ENCODE measurements at places on chromosomes 2 and 18. TPM values are rescaled to one million over a fixed set of nuclear protein-coding genes. Genes with fewer than 3 reads are reported as not detected.

Gene C1QL2
- not detected for total RNA-seq

Gene AKAIN1
- total RNA-seq = not detected

GRCh38 chr18:45505497-45506206 is 109.6 kb upstream of the SLC14A2 start:
- DNase-seq = no peak
- no peaks in the 10 kb centered on the region for H3K27me3 ChIP-seq
- H3K4me3 ChIP-seq = no peak overlapping the region
- peak overlapping the region; percentile 51 for H3K27ac ChIP-seq
- H3K36me3 ChIP-seq = no peaks in the 10 kb centered on the region

DNA sequence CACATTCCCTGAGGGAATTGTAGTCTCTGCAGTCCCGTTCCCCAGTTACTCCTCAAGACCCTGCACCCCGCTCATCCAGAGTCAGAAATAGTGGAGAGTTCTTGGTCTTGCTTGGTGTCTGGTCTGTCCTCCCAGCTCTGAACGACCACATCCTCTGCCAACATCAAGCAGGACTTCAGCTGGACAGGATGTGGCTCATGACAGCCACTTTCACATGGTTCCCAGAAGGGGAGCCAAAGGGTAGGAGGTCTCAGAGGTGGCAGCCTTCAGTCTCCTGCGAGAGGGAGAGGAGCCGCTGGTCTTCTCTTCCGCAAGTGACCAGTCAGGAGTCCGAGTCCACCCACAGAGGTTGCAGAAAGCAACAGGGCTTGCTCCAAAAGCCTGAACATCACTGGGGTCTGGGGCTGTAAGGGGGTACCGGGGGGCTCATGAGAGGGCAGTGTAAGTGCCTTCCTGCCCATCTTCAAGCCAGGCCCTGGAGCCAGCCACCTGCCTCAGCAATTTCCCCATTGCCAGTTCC is 29.8 kb downstream of the B3GNT7 start:
- no peaks in the 10 kb centered on the region for H3K27me3 ChIP-seq
- no peak overlapping the region for H3K4me3 ChIP-seq
- H3K36me3 ChIP-seq = no peaks in the 10 kb centered on the region
- no peak for DNase-seq
- no peak overlapping the region for H3K27ac ChIP-seq
- H3K4me1 ChIP-seq = no peaks in the 10 kb centered on the region

DNA sequence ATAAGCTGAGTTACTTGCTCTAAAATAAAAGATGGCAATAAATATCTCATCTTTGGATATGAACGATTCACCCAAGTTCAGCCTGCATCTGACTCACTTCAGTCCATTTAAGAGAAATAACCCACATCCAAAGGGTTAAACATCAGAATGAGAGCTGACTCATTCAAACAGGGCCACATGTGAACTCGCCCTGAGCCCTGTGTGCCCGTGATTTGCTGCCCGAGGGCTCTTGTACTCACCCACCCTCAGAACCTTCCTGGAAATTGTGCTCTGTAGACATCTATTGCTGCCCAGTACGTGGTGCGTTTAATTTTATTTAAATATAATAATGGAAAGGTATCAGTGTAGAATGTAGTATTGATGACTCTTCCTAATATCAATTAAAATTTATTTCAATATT is 66.9 kb upstream of the RBM44 start:
- H3K27ac ChIP-seq = peak overlapping the region; percentile 71
- H3K36me3 ChIP-seq = peaks cover 21% of the 10 kb centered on the region
- H3K27me3 ChIP-seq = no peaks in the 10 kb centered on the region
- DNase-seq = no peak

- peaks cover 13% of the 10 kb centered on the region for H3K4me1 ChIP-seq
- no peak overlapping the region for H3K4me3 ChIP-seq
- H3K36me3 ChIP-seq = peaks cover 77% of the 10 kb centered on the region
- no peak for DNase-seq
- no peaks in the 10 kb centered on the region for H3K27me3 ChIP-seq
Observed at GRCh38 chr2:33589444-33589843, 9.7 kb downstream of the FAM98A start.

GRCh38 chr2:112634153-112634873 is 11.4 kb upstream of the SLC20A1 start:
- peak; percentile 48 for DNase-seq
- H3K27ac ChIP-seq = no peak overlapping the region
- H3K4me1 ChIP-seq = peaks cover 16% of the 10 kb centered on the region
- no peaks in the 10 kb centered on the region for H3K27me3 ChIP-seq
- H3K4me3 ChIP-seq = no peak overlapping the region

DNA sequence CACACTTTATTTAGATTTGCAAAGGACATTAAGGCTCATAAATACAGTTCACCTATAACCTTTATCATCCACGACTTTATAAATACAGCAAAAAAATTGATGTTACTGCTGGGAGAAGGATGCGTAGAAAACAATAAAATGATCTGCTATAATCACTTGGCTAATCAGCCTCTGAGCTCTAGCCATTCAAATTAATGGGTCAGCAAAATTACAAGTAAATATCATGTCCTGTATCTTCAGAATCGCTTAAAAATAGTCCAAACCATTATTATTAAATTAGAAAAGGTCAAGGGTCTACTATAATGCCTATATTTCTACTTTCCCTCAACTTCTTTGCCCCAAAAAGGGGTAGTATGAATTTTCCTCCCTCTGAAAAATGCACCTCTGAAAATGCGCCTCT is 40.3 kb downstream of the OLA1 start:
- no peaks in the 10 kb centered on the region for H3K4me1 ChIP-seq
- no peak overlapping the region for H3K27ac ChIP-seq
- H3K4me3 ChIP-seq = no peak overlapping the region
- H3K36me3 ChIP-seq = no peaks in the 10 kb centered on the region
- no peaks in the 10 kb centered on the region for H3K27me3 ChIP-seq

- no peaks in the 10 kb centered on the region for H3K4me1 ChIP-seq
- no peaks in the 10 kb centered on the region for H3K27me3 ChIP-seq
- H3K36me3 ChIP-seq = no peaks in the 10 kb centered on the region
- no peak overlapping the region for H3K4me3 ChIP-seq
- peak; percentile 61 for DNase-seq
Observed at GRCh38 chr2:127051116-127052056, 55.6 kb downstream of the BIN1 start.

DNA sequence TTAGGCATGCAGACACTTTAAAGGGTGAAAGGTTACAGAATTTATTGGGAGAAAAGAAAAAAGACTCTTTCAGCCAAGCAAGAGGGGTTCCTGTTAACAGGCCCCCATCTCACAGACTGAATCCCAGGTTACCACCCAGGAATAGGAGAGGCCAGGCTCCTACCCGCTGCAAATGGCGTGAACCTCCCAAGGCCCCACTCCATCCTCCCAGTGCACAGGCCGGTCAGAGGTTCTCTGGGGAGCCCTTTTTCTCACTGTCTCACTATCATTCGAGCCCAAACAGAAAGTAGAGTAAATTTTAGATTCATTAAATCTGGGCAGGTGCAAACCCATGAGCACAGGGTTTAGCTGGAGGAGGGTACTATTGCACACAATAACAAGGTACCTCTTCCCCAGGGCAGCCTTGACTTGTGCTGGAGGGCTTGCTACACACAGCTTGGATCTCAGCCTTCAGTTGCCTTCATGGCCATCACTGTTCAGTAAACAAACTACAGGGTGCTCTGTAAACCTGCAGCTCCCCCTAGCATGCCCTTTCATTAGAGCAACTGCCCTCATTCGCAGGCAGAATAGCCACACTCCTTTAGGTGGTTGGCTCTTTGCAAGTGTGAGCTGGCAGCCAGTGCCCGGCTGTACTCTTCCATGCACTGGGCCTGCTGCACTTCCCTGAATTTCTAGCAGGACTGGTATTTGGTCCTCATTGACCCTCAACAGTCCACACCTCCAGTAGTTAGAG is 7.3 kb upstream of the PLEK start:
- H3K4me1 ChIP-seq = peaks cover 4% of the 10 kb centered on the region
- H3K27me3 ChIP-seq = no peaks in the 10 kb centered on the region
- no peak overlapping the region for H3K27ac ChIP-seq

Gene CD226
- 5.8 TPM for total RNA-seq

Data from upper lobe of right lung (tissue), 1 donor.